ENCODE measurements at places on chromosomes 2 and 18. TPM values are rescaled to one million over a fixed set of nuclear protein-coding genes. Genes with fewer than 3 reads are reported as not detected.

MAPK4 gene
- not detected for total RNA-seq

LIMS3 gene
- total RNA-seq: 1.2 TPM

GPAT2 gene
- total RNA-seq: 2.8 TPM

RTKN gene
- total RNA-seq: 188 TPM

Data from foreskin keratinocyte (primary cell).